ENCODE measurements at places on chromosomes 13 and 19.
A peak's percentile ranks its signal among the peaks of the same experiment; 100 is the strongest.

GRCh38 chr13:48476215-48476614 is 56.7 kb downstream of the RCBTB2 start:
- DNase-seq = no peak

DNA sequence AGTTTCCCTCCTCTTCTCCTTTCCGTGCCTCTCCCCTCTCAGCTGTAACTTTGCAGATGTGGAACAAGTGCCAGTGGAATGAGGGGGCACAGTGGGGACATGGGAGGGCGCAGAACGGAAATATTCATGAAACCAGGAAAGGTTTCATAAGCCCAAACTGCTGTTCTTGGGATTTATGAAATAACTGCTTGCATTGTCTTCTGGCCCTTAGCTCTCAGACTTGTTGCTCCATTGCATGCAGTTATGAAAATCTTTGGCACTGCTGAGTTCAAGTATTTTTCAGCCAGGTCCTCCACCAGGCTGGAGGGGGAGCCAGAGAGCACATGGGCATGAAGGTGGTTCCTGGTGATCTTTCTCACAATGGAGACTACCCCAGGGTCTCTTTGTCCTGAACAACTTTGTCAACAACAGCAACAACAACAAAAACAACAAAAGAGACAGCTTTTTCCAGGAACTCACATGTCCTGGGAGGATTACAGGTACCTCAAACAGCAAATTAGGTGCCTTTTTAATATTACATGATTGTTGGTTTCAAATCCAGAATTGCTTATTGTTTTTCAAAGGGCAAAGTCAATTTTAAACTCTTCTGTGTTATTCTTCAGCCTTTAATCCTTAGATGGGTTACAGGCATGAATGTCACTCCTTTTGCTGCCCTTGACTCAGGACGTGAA is 1.5 kb downstream of the RGCC start:
- peak; percentile 72 for DNase-seq

DNA sequence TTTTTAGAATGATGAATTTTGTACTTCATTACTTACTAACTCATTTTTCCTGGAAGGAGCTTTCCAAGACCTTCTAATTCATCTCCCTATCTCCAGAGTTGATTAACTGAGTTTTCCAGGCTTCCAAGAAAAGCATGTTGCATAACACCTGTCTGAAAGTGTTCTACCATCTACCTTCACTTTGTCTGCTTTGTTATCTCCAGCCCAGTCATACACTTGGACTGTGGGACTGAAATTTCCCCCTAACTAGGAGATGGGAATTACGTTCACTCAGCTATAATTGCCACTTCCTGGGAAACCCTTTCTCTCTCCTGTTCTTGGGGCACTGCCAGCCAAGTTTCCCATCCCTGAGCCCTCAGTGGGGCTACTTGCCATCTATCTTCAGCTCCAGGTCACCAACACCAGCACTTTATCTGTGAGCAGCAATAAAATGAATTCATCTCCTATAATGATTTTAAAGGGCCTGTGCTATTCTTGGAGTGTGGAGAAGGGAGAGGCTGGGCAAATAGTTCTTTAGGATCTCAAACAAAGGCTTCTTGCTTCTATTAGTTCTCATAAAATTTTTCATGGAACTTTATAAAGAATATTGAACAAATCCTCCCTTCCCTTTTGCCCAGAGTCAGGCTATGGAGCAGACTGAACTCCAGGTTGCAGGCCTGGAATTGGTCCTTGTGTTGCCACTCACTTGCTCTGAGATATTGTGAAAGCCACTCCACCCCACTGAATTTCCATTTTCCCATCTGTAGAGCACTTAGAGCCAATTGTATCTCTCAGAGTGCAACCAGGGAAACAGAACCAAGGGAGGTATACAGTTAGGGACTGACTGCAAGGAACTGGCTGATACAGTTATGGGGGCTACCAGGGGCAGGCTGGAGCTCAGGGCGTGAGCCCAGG is 17.8 kb upstream of the ATP12A start:
- DNase-seq = no peak

GRCh38 chr13:23618341-23618740 is 48.1 kb downstream of the TNFRSF19 start:
- DNase-seq = no peak

DNA sequence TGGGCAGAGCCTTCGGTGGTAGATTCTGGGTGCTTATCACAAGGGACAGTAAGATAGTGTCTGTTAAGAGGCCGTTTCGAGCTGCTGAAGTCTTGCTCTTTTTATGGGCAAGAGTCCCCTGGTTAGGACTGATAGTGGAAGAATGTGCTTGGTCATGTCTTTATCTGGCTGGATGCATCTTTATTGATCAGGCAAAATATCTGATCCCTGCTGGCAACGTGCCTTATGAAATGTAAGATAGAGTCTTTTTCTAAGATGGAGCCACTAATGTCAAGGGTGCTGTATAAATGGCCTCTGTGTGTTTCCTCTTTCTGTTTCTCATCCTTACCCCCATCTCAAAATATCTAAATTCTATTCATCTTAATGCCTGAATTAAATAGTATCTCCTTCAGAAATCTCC is 53.3 kb downstream of the MYO16 start:
- no peak for DNase-seq

DNA sequence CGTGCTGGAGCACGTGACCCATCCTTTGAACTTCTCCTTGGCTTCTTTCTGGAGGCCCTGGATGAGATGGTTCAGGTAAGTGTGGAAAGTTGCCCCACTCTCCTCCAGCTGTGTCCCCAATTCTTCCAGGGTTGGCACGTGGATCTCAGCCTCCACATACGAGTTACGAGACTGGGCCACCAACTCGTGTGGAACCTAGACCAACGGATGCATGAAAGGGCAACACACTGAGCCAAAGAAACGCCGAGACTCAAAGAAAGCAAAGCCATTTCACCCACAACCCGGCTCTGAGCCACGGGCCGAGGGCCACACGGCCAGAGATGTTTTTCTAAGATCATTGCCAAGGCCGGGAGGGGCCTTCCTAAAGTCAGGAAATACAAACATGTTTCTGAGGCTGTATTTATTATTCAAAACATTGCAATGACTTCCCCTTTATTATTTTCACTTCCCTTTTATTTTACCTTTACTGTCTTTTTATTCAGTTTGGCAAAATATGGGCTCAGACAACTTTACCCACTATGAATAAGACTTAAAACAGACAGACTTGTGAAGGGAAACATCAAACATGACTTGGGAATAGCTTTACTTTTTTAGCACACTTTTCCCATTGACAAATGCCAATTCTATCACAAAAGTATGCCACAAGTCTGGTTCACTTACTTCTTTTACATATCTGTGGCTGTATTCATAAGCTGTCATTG is 94.6 kb downstream of the KL start:
- DNase-seq = no peak

DNA sequence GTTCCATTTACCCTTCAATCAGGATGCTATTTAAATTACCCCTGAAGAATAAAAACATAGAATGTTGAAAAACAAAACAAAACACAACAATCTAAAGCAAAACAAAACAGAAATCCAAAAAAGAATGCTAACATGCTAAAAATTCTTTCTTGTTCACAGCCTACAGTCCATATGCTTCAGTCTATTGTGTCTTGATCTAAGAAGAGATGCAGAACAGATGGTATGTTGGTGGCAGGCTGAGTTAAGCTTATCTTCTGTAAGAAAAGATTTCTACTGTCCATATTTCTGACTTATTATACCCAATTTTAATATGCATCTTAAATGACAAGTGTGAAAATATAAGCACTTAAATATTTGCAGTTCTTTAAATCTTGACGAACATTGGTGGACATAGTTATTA is 356.1 kb upstream of the SLITRK1 start:
- DNase-seq = no peak

- no peak for DNase-seq
Observed at GRCh38 chr13:102945886-102946285, 100.1 kb downstream of the ERCC5 start.

DNA sequence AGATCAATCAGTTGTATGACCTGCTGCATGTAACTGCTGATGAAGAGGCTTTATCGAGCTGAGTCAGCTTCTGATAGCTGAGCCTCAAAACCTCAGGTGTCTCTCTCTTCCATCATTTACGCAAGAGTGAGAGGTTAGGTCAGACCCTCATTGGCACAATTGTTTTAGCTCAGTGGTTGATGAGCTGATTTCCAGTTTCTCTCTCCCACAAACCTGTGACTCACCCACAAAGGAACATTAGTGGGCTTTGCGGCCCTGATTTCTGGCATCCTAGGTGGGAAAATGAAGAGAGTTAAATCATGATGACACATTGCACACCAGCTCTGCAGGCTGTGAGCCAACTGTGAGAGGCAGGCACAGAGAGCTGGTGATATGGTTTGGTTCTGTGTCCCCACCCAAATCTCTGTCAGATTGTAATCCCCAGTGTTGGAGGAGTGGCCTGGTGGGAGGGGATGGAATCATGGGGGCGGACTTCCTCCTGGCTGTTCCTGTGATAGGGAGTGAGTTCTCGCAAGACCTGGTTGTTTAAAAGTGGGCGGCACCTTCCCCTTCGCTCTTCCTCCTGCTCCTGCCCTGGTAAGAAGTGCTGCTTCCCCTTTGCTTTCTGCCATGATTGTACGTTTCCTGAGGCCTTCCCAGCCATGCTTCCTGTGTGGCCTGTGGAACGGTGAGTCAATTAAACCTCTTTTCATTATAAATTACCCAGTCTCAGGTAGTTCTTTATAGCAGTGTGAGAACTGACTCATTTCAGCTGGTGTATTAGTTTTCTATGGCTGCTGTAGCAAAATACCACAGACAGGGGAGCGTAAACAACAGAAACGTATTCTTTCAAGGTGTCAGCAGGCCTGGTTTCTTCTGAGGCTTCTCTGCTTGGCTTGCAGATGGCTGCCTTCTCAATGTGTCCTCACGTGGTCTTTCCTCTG is 33.5 kb upstream of the TMTC4 start:
- DNase-seq = peak; percentile 36

DNA sequence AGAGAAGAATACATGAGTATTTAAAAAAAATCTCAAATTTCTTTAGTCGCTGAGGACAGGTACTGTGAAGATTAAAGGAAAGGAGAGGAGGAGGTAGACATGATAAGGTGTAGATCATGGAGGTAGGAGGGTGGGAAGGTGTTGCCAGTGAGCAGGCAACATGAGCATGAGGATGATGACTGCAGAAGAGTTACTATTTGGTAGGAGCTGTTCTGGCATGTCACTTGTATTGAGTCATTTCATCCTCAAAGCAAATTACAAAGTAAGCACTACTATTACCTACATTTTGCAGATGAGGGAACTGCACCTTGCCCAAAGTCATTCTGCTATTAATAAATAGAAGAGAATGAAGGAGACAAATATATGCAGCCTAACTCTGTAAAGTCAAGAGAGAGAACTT is 435.8 kb upstream of the KLF12 start:
- DNase-seq = no peak

- no peak for DNase-seq
Observed at GRCh38 chr13:76882431-76882830, 3.8 kb downstream of the KCTD12 start.

- no peak for DNase-seq
Observed at GRCh38 chr19:4477034-4477801, 5.1 kb downstream of the HDGFL2 start.

GRCh38 chr13:99875391-99875790 is 96.2 kb downstream of the ZIC5 start:
- DNase-seq = no peak

GRCh38 chr19:46988614-46989230 is 30.9 kb upstream of the NPAS1 start:
- no peak for DNase-seq

GRCh38 chr13:78806457-78806856 is 147.5 kb upstream of the OBI1 start:
- no peak for DNase-seq

DNA sequence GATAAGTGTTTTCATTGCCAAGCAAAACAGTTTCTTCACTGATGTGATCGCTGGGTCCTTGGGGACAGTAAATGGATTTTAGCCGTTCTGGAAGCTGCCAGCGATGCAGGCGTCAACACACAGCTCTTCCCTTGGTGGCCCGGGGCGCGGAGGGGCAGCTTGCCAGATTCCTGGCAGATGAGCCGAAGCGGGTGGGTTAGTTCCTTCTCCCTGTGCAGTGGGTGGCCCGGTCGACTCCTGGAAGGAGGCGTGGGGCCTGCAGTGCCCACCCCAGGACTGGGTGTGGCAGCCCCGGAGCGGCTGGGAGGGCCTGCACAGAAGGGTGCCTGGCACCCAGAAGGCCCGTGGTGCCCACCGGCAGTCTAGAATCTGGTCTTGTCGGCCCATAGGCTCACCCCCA is 69.0 kb downstream of the KDM4B start:
- DNase-seq = no peak

DNA sequence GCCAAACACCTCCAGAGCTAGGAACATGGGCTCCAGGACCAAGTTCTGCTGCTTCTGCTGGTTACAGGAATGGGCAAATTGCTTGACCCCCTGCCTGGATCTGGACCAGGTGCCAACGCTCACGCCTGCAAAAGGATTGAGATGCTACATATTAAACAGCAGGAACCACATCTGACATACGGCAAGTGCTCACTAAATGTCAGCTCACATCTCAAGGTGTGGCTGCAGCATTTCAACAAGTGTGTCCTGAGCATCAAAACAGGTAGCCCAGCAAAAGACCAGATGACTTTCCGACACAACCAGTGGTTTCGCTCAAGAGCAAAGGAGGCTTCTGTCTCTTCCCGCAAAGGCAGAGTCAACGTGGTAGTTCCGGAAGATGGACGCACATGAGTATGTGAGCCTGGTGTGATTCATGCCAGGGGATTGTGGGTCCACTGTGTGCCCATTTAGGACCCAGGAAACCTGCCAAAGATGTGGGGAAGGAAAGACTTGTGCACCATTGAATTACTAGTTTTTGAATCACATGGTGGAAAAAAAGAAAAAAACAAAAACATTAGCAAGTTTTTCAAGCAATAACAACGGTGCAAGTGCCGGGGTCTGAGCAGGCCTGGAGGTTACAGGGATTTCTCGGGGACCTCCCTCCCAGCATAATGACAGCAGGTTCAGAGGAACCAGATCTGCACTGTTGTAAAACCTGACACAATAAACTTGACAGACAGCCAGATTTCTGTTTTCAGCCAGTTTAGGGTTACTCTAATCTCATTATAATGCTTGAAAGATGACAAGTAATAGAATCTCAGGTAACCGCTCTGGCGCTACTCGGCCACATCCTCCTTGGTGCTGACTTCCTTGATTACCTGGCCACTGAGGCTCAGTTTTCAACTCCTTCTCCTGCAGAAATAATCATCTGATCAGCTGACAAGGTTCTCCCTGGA is 77.9 kb downstream of the SOX1 start:
- DNase-seq = no peak

GRCh38 chr13:64958106-64958505 is 2272.0 kb downstream of the PCDH9 start:
- no peak for DNase-seq

DNA sequence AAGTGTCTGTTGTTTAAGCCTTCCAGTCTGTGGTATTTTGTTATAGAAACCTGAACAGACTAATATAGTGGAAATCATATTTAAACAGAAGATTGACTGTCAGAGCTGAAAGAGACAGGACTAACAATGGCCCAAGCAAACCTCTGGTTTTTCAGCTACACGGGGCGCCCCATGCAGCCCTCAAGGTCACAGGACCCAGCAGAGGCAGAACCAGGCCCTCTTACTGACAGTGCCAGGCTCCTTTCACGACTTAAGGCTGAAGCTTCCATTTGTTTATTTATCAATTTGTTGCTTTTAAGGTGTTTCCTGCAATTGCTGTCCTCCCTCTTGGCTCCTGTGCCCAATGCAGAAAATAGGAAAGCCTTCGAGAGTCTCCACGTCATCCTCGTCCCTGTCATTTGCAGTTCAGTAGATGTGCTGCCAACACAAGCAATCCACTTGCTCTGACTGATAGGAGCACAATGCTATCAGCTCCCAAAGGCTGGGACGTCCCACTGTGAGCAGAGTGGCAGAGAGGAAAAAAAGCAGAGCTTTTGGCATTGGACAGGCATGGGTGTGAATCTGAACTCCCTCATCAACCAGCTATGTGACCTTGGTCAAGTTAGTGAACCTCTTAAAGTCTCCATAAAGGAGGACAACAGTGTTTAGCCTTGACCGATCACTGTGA is 10.5 kb upstream of the SLC7A1 start:
- no peak for DNase-seq

All from stimulated activated CD4-positive, alpha-beta T cell treated with anti-CD3 and anti-CD28 coated beads, Interleukin-1b, Interleukin-23, amount 100 ng/mL, for 48 hours (primary cell).